ENCODE measurements at places on chromosomes 2 and 18.

- DNase-seq: no peak
These were observed 186.1 kb upstream of the RAB12 start for GRCh38 chr18:8423051-8423557.

- DNase-seq: no peak
These were observed 69.1 kb upstream of the CTLA4 start for GRCh38 chr2:203798296-203799087.

GRCh38 chr2:6353669-6354068 is 512.0 kb downstream of the CMPK2 start:
- DNase-seq: no peak

DNA sequence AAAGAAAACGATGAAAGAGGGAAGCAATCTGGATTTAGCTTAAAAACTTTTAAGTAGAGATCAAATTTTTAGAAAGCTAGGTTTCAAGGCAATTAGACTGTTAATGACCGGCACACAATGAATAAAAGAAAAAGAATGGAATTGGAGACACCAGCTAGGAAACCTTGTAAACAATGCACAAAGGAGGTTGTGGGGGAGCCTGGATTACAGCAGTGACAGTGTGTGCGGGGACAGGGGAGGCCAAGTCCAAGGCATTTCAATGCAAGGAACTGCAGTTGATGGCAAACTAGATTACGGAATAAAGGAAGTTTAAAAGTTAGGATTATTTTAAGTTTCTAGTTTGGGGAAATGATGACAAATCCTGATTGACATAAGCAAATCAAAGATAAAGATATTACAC is 74.5 kb downstream of the DTNB start:
- no peak for DNase-seq

All from 8988T (cell line).